ENCODE measurements at places on chromosomes 1 and 21. TPM values are rescaled to one million over a fixed set of nuclear protein-coding genes. Genes with fewer than 3 reads are reported as not detected.
A peak's percentile ranks its signal among the peaks of the same experiment; 100 is the strongest.

DNA sequence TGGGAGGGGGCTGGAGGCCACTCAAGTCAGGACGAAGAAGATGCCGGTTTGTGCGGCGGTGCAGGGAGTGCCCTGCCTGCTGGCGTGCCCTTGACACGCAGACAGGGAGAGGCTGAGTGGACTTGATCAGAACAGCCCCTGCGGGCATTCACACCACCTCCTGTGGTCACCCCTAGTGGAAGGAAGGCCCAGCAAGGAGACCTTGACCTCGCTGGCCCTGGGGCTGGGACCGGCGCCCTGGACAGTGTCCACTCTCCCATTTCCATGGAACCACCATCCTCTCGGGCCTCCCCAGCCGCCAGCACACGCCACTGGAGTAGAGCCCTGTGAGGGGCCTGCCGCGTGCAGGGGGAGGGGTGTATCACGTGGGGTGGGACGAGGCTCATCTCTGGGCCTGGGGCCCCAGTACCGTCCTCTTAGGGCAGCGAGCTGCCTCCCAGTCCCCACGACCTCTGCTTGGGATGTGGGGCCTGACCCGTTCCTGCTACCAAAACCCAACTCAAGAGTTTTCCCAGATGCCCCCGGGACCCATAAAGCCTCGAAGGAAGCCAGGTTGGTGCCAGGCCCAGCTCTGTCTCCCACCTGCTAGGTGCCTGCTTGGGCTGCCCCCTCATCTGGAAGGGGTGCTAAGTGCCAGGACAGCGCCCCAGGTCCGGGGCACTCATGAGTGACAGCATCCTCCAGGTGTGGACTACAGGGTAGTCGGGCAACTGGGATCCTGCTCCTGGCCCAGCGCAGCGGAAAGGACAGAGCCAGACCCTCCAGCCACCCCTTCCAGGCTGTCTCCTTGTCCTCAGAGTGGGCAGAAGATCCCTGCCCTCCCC lies 62.8 kb downstream of the SLX9 start:
- no peak for DNase-seq
- H3K4me3 ChIP-seq, result no peak overlapping the region
- no peaks in the 10 kb centered on the region for H3K36me3 ChIP-seq
- H3K27me3 ChIP-seq, result no peaks in the 10 kb centered on the region
- H3K4me1 ChIP-seq, result no peaks in the 10 kb centered on the region
- H3K27ac ChIP-seq, result no peak overlapping the region

GRCh38 chr1:216612291-216612690 lies 110.9 kb downstream of the ESRRG start:
- H3K4me3 ChIP-seq, result no peak overlapping the region
- H3K4me1 ChIP-seq, result no peaks in the 10 kb centered on the region
- no peaks in the 10 kb centered on the region for H3K27me3 ChIP-seq
- H3K27ac ChIP-seq, result no peak overlapping the region

Gene OR2AK2
- not detected for polyA plus RNA-seq

GRCh38 chr1:54867717-54868057 lies 19.3 kb downstream of the DHCR24 start:
- H3K36me3 ChIP-seq, result peaks cover 6% of the 10 kb centered on the region
- no peaks in the 10 kb centered on the region for H3K4me1 ChIP-seq

DNA sequence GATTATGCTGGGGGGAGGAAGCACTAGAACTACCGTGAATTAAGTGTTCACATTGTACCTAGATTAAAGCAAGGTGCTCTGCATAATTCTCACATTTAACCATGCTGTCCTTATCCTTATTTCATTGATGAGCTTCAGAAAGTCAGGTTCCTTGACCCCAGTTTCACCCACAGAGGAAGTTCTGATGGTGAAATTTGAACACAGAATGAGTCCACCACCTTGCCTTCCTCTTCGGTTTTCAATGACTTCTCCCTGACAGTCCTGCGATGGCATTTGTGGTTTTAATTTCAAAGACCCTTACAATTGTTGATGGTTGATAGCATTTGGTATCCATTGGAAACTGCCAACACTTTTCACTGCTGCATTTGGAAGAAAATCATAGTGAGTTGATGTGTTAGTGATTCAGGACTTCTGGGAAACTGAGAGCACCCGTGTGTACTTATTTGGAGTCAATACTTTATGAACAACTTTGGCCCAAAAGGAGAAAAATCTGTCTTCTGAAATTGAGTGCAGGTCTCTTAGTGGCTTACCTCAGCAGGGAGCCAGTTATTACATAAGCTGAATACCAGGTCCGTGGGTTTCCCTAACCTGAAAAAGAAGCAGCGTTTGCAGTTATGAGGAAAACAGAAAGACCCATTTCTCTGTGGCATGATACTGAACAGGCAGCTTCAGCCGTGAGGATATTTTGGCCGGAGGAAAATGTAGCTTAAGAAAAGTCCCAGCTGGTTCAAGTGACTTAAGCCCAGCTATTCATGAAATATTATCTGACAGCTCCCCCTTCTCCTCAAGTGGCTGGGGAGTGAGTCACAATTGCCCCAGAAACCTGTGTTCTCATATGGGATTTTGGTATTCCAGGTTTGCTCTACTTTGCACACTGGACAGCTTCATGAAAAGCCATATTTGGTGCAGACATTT lies 47.5 kb downstream of the ROR1 start:
- H3K27me3 ChIP-seq, result no peaks in the 10 kb centered on the region
- no peaks in the 10 kb centered on the region for H3K4me1 ChIP-seq
- no peaks in the 10 kb centered on the region for H3K36me3 ChIP-seq
- no peak for DNase-seq

Gene XKR8
- 18.9 TPM for polyA plus RNA-seq

DNA sequence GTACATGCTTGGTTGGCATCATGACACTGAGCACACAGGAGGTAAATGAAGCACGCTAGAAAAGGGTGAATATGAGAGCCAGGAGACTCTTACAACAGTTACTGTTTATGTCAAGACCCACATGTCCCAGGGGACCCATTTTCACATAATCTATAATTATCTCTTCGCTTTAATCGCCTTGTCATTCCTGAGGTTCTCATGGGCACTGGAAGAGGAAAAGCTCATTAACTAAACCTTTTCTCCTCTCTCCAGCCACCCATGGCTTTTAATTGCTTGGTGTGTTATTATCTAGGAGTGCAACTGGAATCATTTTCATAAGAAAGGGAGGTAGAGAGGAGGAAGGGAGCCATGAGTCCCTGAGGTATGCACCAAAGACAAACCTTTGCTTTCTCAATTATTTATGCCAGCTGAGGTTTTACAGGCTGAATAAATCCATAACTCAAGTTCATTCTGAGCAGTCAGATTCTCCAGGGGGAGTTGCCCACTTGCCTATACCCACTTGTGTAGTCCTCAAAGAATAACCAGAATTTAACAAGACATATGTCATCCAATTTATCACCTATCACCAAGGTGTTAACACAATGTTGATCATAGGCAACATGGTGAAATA lies 77.4 kb downstream of the ACBD6 start:
- no peaks in the 10 kb centered on the region for H3K36me3 ChIP-seq
- no peak for DNase-seq
- H3K27ac ChIP-seq, result no peak overlapping the region

Gene CAPN8
- polyA plus RNA-seq, result 0.33 TPM

- H3K27me3 ChIP-seq, result no peaks in the 10 kb centered on the region
- peak; percentile 75 for DNase-seq
- peaks cover 88% of the 10 kb centered on the region for H3K4me1 ChIP-seq
- H3K27ac ChIP-seq, result peak overlapping the region; percentile 48
- H3K36me3 ChIP-seq, result peaks cover 14% of the 10 kb centered on the region
These were observed 46.9 kb downstream of the CD34 start for GRCh38 chr1:207863893-207864535.

Measured in CD4-positive, alpha-beta memory T cell (primary cell).